ENCODE measurements at places on chromosomes 3 and 15. TPM values are rescaled to one million over a fixed set of nuclear protein-coding genes. Genes with fewer than 3 reads are reported as not detected.

The HRH1 gene
- total RNA-seq, result 3.2 TPM

The ANKUB1 gene
- total RNA-seq, result 1.7 TPM

The SI gene
- total RNA-seq, result not detected

The PEAK1 gene
- total RNA-seq, result 6.2 TPM

The TLR9 gene
- total RNA-seq, result 0.07 TPM

The P2RY14 gene
- total RNA-seq, result not detected

The DNASE1L3 gene
- not detected for total RNA-seq

The TAGLN3 gene
- 6.4 TPM for total RNA-seq

The NTRK3 gene
- not detected for total RNA-seq
